CD8-positive, alpha-beta memory T cell (primary cell): ENCODE measurements at places on chromosomes 12 and 14.

GRCh38 chr12:90905691-90906370 lies 49.1 kb downstream of the CCER1 start:
- DNase-seq: no peak

DNA sequence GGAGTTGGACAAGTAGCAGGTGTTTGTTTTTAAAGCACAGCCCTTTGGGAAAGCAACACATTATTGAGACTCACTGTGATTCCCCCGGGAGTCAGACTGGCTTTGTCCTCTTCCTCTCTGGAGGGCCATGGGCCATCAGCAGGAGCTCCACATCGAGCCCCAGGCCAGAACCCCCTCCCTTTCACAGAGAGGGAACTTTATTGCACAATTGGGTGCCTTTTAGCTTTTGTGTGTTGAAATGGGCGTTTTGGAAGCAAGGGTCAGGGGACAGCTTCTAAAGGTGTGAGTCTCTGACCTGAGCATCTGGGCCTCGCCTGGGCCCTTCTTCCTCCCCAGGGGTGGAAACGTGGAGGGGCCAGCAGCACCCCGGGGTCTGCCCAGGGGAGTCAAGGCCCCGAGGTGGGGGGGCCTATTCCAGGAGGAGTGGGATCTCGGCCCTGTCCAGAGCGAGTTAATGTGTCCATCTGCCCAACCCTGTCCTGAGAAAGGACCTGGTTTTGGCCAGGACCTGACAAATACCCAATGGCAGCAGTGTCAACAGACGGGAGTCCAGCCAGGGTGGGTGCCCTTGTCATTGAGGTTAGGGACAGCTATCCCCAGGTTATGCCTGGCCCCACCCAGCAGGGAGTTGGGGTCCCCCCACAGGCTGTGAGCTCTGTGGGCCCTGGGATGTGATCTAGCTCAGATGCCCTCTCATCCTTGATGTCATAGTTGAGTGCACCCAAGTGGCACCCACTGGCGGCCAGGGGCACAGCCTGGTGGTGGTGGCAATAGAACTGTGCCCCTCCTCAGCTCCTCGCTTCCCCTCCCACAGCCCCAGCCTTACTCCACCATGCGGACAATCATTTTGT lies 37.1 kb downstream of the SLC8B1 start:
- DNase-seq: no peak

DNA sequence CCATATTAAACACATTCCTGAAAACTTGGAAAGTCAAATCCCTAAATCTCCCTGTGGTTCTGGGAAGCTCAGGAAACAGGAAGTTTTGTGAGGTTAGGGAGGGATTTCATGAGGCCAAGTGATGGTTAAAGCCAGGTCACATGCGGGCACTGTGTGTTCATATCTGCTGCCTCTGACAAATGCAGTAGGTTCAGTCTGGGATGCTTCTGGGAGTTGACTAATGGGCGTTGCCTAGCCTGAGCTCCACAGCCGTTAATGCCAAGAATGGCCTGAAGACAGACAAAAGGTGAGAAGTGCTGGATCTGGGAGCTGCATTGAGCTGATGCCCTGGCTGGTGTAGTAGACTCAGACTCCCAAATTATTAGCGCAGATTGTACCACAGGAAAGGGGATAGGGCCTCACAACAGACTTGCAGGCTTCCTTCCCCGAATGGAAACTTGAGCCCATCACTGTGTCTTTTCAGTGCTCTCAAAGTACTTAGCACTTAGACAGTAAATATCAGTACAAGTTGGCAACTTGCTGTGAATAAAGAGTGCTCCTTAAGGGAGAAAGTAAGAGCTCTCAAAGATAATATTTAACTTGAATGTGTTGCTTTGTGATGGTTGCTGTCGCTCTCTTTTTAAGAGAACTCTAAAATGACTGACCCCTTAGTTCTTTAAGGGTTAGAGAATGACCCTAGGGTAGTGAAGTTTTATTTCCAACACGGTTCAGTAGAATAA lies 17.3 kb downstream of the GSG1 start:
- no peak for DNase-seq

DNA sequence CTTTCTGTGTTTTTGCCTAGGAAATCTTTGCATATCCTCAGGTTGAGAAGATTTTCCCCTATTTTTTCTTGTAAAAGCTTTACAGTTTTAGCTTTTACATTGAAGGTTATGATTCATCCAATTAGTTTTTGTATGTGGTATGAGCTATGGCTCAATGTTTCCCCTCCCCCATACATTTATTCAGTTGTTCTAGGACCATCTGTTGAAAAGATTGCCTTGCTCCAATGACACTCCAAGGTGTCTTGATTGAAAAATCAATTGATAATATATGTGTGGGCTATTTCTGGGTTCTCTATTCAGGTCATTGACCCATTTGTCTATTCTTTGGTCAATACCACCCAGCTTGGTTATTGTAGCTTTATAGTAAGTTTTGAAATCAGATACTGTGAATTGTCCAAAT lies 42.6 kb downstream of the LRTM2 start:
- DNase-seq: no peak

DNA sequence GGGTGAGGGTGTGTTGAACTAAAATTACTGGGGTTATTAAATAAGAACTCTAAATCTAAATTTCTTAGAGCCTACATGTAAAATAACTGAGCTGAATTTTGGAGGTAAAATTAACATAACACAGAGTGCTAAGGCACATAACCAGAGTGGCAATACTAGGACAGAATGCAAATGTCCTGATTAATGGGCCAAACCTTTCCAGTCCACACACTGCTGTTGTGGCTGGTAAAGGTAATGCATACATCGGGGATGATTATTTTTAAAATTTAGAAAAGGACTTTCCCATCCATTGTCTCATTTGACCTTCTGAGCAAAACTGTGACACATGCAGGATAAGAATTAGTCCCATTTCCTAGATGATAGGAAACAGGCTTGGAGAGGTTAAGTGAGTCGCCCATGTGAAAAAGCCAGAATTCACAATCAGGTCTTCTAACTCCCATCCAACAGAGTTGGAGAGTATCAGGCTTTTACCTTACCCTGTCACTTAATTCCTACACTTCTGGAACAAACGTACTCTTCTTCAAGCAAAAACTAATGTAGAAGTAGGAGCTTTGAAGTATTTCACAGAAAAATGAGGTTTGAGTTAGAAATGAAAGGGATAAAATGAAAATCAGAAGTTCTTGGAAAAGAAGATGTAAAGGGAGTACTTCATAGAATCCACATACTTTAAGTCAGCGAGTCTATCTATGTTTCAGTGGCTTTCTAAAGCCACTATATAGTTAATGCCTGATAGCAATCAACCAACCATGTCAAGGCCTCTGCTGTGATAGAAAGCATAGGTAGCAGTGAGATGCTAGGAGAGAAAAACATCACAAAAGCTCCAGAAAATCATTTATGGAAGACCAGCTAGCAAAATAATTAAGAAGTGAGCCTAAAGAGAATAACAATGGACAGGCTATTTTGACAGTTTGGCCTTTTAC lies 334.9 kb upstream of the DIO2 start:
- DNase-seq: no peak

DNA sequence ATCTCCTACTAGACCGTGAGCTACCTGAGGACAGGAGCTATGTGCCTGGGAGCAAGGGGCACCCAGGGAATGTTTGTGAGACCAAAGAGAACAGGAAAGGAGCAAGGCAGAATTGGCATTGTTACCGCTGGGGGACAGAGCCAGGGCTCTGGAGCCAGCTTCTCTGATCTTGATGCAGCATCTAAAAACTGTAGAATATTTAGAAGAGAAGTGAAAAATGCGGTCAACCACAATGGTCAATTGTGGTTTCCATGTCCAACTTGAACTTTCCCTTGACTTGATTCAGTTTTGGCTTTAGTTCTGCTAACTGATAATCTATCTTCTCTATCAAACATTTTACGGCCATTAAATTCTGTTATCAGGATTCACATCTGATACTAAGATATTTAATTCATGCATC lies 201.2 kb downstream of the ANO4 start:
- DNase-seq: no peak

DNA sequence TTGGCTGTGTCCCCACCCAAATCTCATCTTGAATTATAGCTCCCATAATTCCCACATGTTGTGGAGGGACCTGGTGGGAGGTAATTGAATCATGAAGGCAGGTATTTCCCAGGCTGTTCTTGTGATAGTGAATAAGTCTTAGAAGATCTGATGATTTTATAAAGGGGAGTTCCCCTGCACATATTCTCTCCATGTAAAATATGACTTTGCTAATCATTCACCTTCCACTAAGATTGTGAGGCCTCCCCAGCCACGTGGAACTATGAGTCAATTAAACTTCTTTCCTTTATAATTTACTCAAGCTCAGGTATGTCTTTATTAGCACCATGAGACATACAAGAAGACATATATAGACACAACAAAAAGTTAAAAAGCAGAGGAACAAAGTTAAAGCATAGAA lies 120.0 kb downstream of the CPNE8 start:
- no peak for DNase-seq

GRCh38 chr14:21647380-21647779 lies 6.3 kb upstream of the OR4E2 start:
- DNase-seq: no peak

- DNase-seq: no peak
Measured at GRCh38 chr12:126036348-126036747, 971.1 kb downstream of the AACS start.

- no peak for DNase-seq
Measured at GRCh38 chr12:3523058-3523457, 32.1 kb downstream of the PRMT8 start.

DNA sequence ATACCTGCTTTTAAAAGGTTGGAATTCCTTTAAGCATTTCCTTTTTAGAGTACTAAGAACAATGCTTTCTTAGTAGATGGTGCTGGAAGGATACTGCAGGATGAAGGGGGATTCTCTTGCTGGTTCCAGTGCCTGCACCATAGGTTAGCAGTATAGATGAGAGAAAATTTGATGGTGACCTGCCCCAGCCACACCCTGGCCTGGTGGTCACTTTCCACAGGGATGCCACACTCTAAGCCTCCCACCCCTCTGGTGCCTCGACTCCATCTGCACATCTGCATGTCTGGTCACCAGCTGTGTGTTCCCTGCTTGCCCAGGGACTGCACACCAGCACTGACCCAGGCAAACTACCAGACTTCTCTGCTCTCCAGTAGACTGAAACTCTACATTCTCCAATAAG lies 19.1 kb downstream of the SLC2A3 start:
- no peak for DNase-seq

- DNase-seq: no peak
Measured at GRCh38 chr14:51107801-51108200, 12.9 kb upstream of the TRIM9 start.
